ENCODE measurements at places on chromosomes 11 and 22. TPM values are rescaled to one million over a fixed set of nuclear protein-coding genes. Genes with fewer than 3 reads are reported as not detected.
A peak's percentile ranks its signal among the peaks of the same experiment; 100 is the strongest.

CBLIF gene
- polyA plus RNA-seq, result not detected

DNA sequence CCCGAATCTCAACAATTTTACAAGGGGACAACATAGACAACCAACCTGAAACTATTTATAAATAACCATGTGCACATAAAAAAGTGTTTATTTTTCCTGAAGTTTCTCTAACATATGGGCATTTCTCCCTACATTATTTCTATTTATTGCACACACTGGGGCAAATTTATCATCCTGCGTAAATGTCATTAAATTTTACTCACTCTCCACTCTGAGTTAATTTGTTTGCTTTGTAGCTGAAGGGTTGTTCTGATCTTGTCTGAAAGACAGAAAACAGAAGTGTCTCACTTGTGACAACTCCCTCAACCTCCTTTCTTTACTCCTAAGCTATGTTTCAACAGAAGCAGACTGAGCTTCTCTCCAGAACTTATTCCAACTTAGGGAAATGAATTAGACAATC is 194.2 kb downstream of the HIPK3 start:
- no peak for DNase-seq

DNA sequence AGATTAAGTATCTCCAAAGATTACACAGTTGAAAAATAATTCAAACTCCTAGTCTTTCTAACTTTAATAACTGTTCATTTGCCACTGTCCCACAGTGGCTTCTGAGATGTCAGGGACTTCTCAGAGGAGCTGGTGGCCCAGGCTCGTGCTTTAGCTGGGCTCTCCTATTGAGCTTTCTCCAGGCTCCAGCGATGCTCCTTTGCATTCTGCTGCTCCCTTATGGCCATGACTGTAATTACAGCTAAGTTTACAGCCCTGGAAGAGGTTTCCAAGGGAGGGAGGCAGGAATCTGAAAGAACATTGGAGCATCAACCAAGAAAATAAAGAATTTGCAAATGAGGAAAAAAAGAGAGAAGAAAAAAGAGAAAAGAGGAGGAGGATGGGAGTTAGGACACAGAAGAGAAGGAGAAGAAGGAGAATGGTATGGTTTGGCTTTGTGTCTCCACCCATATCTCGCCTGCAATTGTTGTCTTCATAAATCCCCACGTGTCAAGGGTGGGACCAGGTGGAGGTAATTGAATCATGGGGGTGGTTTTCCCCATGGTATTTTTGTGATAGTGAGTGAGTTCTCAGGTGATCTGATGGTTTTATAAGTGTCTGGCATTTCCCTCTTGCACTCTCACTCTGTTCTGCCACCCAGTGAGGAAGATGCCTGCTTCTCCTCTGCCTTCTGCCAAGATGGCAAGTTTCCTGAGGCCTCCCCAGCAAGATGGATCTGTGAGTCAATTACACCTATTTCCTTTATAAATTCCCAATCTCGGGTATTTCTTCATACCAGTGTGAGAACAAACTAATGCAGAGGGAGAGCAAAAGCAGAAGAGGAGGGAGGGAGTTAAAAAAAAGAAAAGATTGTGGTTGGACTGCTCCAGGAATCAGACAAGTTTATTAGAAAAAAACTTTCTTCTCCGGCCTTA is 857.0 kb downstream of the KCNA4 start:
- peak; percentile 48 for DNase-seq

DNA sequence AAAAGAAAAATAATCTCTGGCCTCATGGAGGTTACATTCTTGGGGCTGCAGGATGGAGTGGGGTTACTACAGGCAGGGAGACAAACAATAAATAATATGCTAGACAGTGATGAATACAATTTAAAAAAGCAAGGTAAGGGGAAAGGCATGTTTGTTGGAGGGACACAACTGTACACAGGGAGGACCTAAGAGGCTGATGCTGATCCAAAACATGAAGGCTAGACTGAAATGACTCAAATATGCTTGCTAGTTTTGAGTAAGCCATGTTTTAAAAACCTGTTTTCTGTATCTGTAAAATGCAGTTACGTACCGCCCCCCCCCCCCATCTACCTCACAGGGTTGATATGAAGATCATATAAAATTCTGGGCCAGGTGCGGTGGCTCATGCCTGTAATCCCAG is 44.0 kb downstream of the EIF4ENIF1 start:
- no peak for DNase-seq

DNA sequence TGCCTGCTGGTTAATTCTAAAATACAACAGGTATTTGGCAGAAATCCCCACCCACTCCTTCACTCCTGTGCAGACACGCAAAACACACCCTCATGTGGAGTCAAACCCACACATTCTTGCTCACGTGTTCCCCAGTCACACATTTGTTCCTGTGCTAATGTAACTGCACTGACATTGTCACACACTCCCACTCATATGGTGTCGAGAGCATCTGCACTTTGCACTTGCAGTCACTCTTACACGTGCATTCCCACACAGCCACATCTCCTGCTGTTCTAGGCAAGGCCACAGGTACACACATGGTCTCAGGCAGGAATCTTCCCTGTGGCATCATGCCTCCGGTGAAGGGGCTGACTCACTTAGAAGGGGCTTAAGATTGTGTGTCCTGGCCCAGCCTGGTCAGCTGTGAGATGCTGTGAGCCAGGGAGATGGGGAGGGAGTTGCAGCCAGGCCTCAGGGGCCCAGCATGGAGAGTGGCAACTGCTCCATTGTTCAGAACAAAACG is 395.0 kb downstream of the TENM4 start:
- DNase-seq, result no peak

GRCh38 chr11:26936109-26936508 is 57.8 kb upstream of the FIBIN start:
- no peak for DNase-seq

GRCh38 chr11:79419120-79419519 is 21.7 kb downstream of the TENM4 start:
- no peak for DNase-seq

GRCh38 chr11:134847083-134847715 is 435.2 kb upstream of the B3GAT1 start:
- DNase-seq, result no peak

TIGD3 gene
- 0.83 TPM for polyA plus RNA-seq

CARD10 gene
- polyA plus RNA-seq, result 20.6 TPM

DNA sequence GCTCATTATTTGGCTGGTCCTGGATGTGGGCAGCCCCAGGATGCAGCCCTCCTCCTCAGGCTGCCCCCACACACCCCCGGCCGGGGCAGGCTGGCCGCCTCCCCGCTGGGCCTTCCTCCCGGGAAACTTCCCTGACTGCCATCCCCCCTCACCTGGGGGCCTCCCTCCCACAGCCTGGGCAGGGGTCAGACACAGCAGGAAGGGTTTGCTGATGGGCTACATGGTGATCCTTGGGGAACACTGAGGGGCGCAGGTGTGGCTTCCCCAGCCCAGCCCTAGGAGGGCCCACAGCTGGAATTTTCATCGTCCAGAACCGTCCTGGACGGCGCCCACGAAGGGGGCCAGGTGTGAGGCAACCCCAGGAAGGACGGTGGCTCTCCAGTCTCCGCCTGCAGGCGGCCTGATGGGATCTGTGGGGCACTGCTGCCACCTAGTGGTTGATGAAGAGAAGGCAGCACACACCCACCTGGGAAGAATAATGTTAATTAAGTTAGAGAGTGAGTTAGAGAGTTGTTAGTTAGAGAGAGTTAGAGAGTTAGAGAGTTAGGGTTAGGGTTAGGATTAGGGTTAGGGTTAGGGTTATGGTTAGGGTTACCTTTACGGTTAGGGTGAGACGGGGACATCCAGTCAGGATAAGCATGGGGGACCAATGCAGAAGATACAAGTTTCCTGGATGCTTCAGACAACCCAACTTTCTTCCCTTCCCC is 75.9 kb upstream of the PRR5 start:
- peak; percentile 61 for DNase-seq

DNA sequence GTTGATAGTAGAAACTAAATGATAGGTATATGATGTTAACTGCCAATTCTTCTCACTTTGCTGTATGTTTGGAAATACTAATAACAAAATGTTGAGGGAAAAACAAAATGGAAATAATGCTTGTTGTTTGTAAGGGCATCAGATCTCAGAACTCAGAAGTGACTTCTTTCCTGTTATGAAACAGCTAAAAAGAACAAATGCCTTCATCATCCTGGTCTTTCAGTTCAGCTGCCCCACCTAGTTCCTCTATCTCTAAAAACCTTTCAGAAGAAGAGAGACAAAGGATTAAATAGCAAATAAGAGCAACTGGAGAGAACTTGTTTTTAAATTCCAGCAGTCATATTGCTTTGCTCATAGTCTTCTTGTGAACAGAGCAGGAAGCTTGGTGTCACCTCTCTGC is 345.3 kb upstream of the NCAM1 start:
- no peak for DNase-seq

- no peak for DNase-seq
Observed at GRCh38 chr11:68763926-68764657, 12.8 kb upstream of the TESMIN start.

- DNase-seq, result no peak
Observed at GRCh38 chr11:124938970-124939369, 3.1 kb upstream of the HEPACAM start.

GRCh38 chr11:95248666-95249467 is 17.9 kb upstream of the SESN3 start:
- DNase-seq, result no peak

CTTN gene
- 174 TPM for polyA plus RNA-seq

GRCh38 chr11:13705710-13706109 is 37.2 kb downstream of the FAR1 start:
- no peak for DNase-seq

TSPAN32 gene
- 2.7 TPM for polyA plus RNA-seq

DNA sequence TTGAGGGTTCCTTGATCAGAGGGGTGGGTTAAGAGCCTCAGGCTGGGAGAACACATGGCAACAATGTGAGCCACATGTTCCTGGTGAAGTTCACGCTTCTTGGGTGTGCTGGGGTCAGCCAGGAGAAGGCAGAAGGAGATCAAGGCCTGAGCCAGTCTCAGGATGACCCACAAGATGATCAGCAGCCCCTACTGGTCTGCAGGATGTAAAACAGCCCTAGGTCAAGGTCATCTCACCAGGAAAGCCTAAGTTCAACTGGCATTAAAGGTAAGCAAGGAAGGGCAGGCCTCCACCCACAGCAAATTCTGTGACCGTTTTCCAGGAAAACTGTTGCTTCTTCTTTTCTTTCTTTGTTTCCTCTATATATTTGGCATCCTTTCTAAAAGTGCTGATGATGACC is 156.7 kb upstream of the KIRREL3 start:
- no peak for DNase-seq

DKK3 gene
- 72.3 TPM for polyA plus RNA-seq

GRCh38 chr22:44118645-44119315 is 61.9 kb upstream of the PARVG start:
- DNase-seq, result no peak

GRCh38 chr11:67504950-67505581 is at the start of gene PITPNM1:
Gene PITPNM1, minus strand, starts transcription at chr11:67505363. Its CDS starts 1,183 bp downstream, at chr11:67504180.
- DNase-seq, result no peak

GRCh38 chr11:13535819-13536218 is 40.0 kb upstream of the PTH start:
- no peak for DNase-seq

OR5B21 gene
- polyA plus RNA-seq, result not detected

F2 gene
- polyA plus RNA-seq, result 0.40 TPM

- DNase-seq, result no peak
Observed at GRCh38 chr11:78398715-78399114, 18.9 kb downstream of the GAB2 start.

DNA sequence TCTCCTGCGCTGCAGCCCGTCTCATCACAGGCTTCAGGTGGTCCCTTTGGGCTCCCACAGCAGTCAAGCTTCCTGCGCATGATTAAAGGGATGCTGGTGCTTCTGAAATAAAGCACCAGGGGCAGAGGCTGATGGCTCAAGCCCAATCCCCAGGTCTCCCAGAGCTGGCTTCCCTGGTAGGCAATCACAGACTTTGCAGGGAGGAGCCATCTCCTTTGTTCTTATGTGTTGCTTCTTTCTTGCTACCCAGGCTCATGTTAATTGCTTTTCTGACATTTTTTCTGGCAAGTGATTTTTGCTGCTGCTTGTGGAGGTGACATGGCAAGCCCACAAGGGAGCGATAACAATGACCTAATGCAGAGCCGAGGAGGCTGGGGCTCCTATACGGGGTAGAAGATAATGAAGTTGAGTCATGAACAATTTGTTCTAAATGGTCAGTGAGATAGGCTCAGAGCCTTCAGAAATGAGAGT is 25.2 kb upstream of the PLET1 start:
- DNase-seq, result no peak

DNA sequence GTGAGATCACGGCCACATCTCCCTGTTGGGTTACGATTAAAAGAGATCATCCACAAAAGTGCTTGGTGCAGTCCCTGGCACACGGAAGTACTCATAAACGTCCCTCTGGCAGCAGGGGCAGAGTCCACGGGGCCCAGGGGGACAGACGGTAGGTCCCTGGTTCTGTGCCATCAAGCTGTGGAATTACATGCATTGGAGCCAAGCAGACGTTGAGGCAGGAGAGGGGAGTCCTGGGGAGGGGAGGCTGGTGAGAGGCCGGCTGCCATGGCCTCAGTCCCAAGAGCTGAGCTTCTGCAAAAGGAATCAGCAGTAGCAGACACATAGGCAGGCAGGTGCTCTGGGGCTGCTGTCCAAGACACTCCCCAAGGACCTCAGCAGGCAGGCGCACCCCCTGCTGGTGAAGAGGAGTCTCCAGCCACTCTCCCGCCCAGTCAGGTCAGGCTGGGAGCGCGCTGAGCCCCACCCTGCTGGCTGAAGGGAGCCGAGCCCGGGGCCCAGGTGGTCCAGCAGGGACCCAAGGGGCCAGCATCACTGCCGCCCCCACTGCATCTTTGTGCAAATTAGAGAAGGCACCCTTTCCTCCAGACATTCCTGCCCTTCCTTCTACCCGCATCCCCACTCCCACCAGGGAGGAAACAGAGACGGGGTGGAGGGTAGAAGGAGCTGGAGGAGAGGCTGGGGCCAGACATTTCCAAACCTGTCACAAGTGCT is 7.6 kb upstream of the KCTD17 start:
- no peak for DNase-seq

DNA sequence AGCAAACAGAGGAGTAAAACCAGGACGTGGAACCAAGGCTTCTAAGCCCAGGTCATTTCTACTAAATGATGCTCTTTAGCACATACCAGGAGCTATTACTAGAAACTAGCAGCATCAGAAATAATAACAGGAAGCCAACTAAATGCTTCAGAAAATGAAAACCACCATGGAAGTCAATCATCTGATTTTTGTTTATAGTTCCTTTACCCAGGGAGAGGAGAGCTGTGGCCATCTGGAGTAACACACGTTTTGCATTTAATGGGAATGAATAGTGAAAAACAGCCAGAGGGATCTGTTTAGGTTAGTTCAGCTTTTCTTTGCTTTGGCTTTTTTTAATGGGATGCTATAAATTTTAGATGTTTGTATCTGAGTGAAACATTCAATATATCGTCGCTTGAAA is 250.7 kb upstream of the ARHGAP20 start:
- no peak for DNase-seq
